PC-3 (cell line): ENCODE measurements at places on chromosomes 1 and 21.

DNA sequence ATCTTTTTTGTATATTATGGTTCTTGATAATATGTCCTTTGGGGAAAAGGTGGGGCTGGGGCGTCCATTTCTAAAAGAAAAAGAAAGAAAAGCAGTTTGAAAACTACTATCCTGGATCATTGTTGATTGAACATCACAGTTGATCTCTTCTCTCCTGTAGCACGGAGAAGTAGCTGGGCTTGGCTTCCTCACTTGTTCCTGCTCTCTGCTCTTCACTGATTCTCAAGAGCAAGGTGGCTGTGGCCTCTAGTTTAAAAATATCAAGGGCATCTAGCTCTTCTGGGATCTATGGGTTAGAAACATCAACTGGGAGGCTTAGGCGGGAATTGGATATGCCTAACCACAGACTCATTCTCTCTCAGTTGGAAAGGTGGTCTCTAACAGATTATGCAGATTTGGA lies 38.1 kb upstream of the EPHA8 start:
- H3K27me3 ChIP-seq: no peaks in the 10 kb centered on the region
- no peak overlapping the region for H3K27ac ChIP-seq
- peaks cover 21% of the 10 kb centered on the region for H3K36me3 ChIP-seq
- DNase-seq: no peak

- H3K36me3 ChIP-seq: no peaks in the 10 kb centered on the region
- H3K27ac ChIP-seq: no peak overlapping the region
- no peaks in the 10 kb centered on the region for H3K4me1 ChIP-seq
- DNase-seq: peak; percentile 56
- no peaks in the 10 kb centered on the region for H3K27me3 ChIP-seq
- H3K4me3 ChIP-seq: no peak overlapping the region
Observed at GRCh38 chr1:9101510-9102146, 27.3 kb downstream of the GPR157 start.

GRCh38 chr1:228687587-228687986 lies 47.7 kb upstream of the RHOU start:
- H3K27me3 ChIP-seq: peaks cover 5% of the 10 kb centered on the region; the same call in 1 of the 2 replicates
- no peak for DNase-seq
- H3K36me3 ChIP-seq: no peaks in the 10 kb centered on the region

DNA sequence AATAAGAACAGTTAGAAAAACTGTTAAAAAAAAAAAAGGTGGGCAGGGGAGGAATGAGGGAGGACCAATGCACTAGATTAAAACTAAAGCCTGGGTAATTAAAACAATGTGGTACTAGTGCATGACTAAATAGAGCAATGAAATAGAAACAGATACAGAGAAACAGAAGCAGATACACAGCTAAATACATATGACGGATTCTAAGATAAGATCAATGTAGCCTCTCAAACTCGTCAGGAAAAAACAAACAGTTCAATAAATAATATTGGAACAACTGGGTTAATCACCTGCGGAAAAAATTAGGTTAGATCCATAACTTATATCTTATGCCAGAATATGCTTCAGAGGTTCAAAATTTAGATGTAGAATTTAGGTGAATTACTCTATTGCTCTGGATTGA lies 68.2 kb downstream of the ERO1B start:
- H3K36me3 ChIP-seq: no peaks in the 10 kb centered on the region
- no peaks in the 10 kb centered on the region for H3K27me3 ChIP-seq
- H3K4me1 ChIP-seq: no peaks in the 10 kb centered on the region
- no peak overlapping the region for H3K27ac ChIP-seq
- no peak for DNase-seq

- peaks cover 6% of the 10 kb centered on the region; the same call in 1 of the 2 replicates for H3K4me1 ChIP-seq
- no peak overlapping the region for H3K27ac ChIP-seq
- no peak overlapping the region for H3K4me3 ChIP-seq
- no peaks in the 10 kb centered on the region for H3K36me3 ChIP-seq
Observed at GRCh38 chr1:185912504-185912903, 178.3 kb downstream of the HMCN1 start.

DNA sequence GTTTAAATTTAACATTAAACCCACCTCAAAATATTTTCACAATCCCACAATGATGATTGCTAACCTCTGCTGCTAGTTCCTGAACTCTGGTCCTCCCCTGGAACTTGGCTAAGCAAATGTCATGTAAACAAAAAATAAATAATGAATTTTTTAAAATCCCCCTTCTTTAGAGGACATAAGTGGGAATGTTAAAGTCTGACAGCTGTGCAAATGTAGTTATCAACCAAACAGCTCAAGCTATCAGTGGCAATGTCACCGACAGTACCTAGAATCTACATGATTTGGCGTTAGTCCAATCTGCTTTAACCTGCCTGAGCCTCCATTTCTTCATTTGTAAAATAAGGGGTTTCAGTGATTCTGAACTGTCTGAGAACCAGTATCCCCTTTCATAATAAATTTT lies 67.7 kb downstream of the GDAP2 start:
- H3K4me3 ChIP-seq: no peak overlapping the region
- peaks cover 14% of the 10 kb centered on the region for H3K4me1 ChIP-seq
- 0 out of 2 replicates have a peak, but pooled peaks cover 7% of the 10 kb centered on the region for H3K36me3 ChIP-seq
- DNase-seq: no peak
- H3K27ac ChIP-seq: no peak overlapping the region
- H3K27me3 ChIP-seq: no peaks in the 10 kb centered on the region

DNA sequence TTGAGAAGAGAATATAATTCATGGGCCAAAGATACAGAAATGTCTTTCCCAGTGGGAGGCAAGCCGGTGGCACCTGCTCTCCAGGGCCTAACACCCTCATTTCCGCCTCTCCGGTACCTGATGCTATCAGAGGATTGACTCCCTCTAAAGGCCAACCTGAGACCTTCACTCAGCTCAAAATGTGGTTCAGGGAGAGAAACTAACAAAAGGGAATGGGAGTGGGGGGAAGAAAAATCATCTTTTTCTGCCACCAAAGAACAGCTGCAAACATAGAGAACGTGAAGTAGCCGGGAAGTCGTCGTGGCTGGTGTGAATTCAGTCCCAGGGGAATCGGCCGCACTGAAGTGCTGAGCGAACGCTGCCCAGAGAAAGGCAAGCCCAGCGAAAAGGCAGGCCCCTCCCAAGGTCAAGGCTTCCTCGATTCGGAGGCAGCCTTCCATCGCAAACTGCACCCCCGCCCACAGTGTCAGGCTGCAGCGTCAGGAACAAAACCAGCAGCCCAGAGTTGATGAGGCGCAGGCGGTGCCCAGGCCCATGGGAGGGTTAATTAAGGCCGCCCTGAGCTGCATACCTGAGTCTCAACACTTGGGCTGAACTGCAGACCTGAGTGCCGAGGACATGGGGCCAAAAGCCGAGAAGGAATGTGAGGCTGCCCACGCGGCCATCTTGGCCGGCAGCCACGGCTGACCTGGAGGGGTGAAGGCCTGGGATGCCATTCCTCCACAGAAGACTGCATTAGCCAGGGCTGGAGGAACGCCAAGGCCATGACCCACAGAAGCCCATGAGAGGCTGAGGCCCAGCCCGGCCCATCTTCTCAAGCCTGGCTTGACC lies 160.2 kb downstream of the PSMG1 start:
- DNase-seq: no peak
- H3K4me3 ChIP-seq: no peak overlapping the region
- no peak overlapping the region for H3K27ac ChIP-seq
- H3K27me3 ChIP-seq: no peaks in the 10 kb centered on the region
- no peaks in the 10 kb centered on the region for H3K36me3 ChIP-seq

DNA sequence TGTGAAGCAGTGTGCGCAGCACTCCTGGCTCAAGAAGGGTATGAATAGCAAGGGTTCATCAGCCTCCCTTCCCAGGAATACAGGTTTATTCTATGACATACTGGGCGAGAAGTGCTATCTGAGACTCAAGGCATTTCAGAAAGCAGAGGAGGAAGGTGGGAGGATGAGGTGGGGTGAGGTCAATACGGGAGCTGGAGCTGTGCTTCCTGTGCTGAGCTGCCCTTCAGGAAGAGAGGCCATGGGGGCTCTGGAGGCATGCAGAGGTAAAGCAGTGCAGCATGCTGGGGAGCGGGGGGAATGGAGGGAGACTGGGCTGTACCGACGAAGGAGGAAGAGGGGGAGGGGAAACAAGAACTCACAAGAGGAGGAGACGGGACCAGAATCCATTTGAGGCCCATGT lies 717.6 kb downstream of the PTPRU start:
- H3K27me3 ChIP-seq: peaks cover 22% of the 10 kb centered on the region; the same call in 1 of the 2 replicates
- no peaks in the 10 kb centered on the region for H3K36me3 ChIP-seq
- H3K4me1 ChIP-seq: no peaks in the 10 kb centered on the region
- H3K4me3 ChIP-seq: no peak overlapping the region
- H3K27ac ChIP-seq: no peak overlapping the region

DNA sequence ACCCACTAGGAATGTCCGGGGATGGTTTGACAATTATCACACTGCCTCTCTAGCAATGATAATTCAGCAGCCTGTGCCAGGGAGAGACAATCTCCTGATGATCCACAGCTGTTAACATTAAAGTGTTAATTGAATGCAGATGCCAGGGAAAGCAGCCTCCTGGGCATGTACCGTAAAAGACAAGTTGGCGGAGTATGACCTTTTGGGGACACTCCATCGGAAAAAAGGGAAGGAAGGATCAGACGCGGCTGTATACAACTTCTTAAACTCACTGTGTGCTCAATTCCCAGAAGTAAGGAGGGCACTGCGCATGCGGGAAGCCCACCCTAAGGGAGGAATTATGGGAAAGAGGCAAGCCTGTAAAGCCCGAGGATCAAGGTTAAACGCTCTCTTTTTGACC lies 62.6 kb downstream of the MAP3K7CL start:
- DNase-seq: no peak
- no peak overlapping the region for H3K27ac ChIP-seq
- H3K4me3 ChIP-seq: no peak overlapping the region
- no peaks in the 10 kb centered on the region for H3K36me3 ChIP-seq

GRCh38 chr1:232134365-232134764 lies 495.6 kb downstream of the SIPA1L2 start:
- H3K36me3 ChIP-seq: no peaks in the 10 kb centered on the region
- H3K27ac ChIP-seq: no peak overlapping the region
- no peaks in the 10 kb centered on the region for H3K27me3 ChIP-seq
- no peak for DNase-seq

DNA sequence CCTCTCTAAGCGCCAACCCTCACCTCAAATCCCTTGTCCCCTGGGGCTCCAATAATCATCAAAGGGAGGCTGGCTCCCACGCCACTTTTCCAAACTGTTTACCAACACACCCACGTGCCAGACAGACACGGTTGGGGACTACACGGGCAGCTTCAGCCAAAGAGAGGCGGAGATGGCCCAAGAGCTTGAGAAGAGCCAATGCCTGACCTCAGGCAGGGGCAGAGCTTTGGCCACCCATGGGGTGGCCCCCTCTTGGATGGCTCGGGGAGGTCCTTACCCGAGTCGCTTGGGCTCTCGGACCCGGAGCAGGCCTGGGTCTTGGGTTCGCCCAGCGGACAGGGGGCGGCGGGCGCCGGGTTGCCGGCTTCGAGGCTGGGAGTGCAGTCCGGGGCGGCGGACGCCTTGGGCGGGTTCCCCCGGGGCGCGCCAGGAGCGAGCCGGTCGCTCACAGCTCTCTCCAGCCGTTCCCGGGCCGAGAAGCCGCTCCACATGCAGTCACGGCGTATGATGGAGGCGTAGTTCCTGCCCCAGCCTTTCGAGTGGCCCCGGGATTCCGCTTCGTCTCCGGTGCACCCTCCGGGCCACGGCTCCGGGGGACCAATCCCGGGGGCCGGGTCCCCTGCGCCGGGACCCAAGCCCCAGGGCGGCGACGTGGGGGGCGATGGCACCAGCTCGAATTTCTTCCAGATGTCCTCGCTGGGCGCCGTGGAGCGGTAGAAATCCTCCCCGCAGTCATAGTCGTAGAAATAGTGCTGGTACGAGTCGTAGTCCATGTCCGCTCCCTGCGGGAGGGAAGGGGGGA lies 854 bp downstream of the MYCL start:
- no peaks in the 10 kb centered on the region for H3K36me3 ChIP-seq
- no peaks in the 10 kb centered on the region for H3K27me3 ChIP-seq
- peak overlapping the region; percentile 86 for H3K4me3 ChIP-seq
- H3K4me1 ChIP-seq: peaks cover 7% of the 10 kb centered on the region; the same call in 1 of the 2 replicates
- peak; percentile 20 for DNase-seq
- no peak overlapping the region for H3K27ac ChIP-seq

- H3K27ac ChIP-seq: no peak overlapping the region
- no peaks in the 10 kb centered on the region for H3K27me3 ChIP-seq
- no peak overlapping the region for H3K4me3 ChIP-seq
- DNase-seq: no peak
Observed at GRCh38 chr1:56258371-56258770, 321.0 kb downstream of the PLPP3 start.

- no peaks in the 10 kb centered on the region for H3K27me3 ChIP-seq
- H3K4me3 ChIP-seq: no peak within 1 kb of the TSS
- DNase-seq: peak; percentile 74
- peaks cover 5% of the 10 kb centered on the region; the same call in 1 of the 2 replicates for H3K36me3 ChIP-seq
Observed at GRCh38 chr1:32208891-32209328, at the start of gene DCDC2B. TSS of gene DCDC2B (plus strand) at chr1:32209089. CDS start at chr1:32209094, 5 bp downstream.

GRCh38 chr1:91075233-91076135 lies 53.6 kb upstream of the ZNF644 start:
- no peaks in the 10 kb centered on the region for H3K27me3 ChIP-seq
- no peaks in the 10 kb centered on the region for H3K36me3 ChIP-seq
- H3K4me1 ChIP-seq: no peaks in the 10 kb centered on the region
- H3K4me3 ChIP-seq: no peak overlapping the region
- H3K27ac ChIP-seq: no peak overlapping the region

DNA sequence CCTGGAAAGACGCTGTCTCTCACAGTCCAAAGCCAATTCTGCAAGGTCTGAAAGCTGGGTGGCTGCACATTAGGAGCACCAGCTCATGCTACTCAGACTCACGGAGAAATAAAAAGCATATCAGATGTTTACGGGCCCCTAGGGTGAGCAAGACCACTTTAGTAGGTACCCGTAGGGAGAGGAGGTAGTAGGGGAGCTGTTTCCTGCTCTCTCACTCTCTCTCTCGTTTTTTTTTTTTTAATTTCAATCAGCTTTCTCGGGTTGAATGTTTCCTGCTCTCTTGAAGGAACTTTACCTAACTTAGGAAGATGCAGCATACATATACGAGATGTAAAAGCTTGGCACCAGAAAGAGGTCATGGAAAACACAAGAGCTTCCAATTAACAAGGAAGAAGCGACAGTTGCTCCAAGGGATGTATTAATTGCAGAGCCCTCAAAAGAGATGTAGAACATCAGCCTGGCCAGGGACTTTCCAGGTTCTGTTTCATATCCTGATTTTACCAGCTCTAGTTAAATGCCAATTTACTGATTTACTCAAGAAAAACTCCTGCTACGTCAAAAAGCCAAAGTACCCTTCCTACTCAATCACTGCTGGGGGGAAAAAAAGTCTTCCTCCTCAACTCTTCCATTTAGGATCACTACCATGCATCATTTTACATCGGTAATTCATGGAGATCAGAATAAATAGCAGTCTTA lies 3.1 kb downstream of the LORICRIN start:
- no peaks in the 10 kb centered on the region for H3K4me1 ChIP-seq
- no peaks in the 10 kb centered on the region for H3K36me3 ChIP-seq
- no peak overlapping the region for H3K4me3 ChIP-seq

- H3K4me3 ChIP-seq: peak overlapping the region; percentile 68
- peaks cover 19% of the 10 kb centered on the region for H3K36me3 ChIP-seq
- H3K4me1 ChIP-seq: peaks cover 34% of the 10 kb centered on the region
- DNase-seq: peak; percentile 76
Observed at GRCh38 chr1:234611225-234611846, 1.4 kb upstream of the IRF2BP2 start.

GRCh38 chr1:202952818-202953217 lies 5.3 kb downstream of the ADIPOR1 start:
- H3K36me3 ChIP-seq: peaks cover 16% of the 10 kb centered on the region; the same call in 1 of the 2 replicates
- H3K27ac ChIP-seq: 0 out of 2 replicates have a peak overlapping the region, but pooled peaks have one; percentile 1
- no peaks in the 10 kb centered on the region for H3K27me3 ChIP-seq
- DNase-seq: peak; percentile 80
- H3K4me3 ChIP-seq: no peak overlapping the region
- H3K4me1 ChIP-seq: peaks cover 43% of the 10 kb centered on the region

- no peak for DNase-seq
- H3K4me1 ChIP-seq: no peaks in the 10 kb centered on the region
- no peak overlapping the region for H3K4me3 ChIP-seq
- H3K36me3 ChIP-seq: no peaks in the 10 kb centered on the region
- peaks cover 70% of the 10 kb centered on the region for H3K27me3 ChIP-seq
- no peak overlapping the region for H3K27ac ChIP-seq
Observed at GRCh38 chr1:213399695-213400094, 348.7 kb downstream of the RPS6KC1 start.
